BE2C (cell line): ENCODE measurements at places on chromosomes 1 and 21.

GRCh38 chr1:65813956-65814355, 21.3 kb downstream of the PDE4B start:
- DNase-seq: peak; percentile 4

- DNase-seq: no peak
These were observed 2.3 kb downstream of the ANP32E start for GRCh38 chr1:150233359-150234308.

- DNase-seq: no peak
These were observed 9.7 kb upstream of the FTCD start for GRCh38 chr21:46165098-46165497.

- DNase-seq: no peak
These were observed 3.5 kb upstream of the LRRC38 start for GRCh38 chr1:13517193-13517812.

DNA sequence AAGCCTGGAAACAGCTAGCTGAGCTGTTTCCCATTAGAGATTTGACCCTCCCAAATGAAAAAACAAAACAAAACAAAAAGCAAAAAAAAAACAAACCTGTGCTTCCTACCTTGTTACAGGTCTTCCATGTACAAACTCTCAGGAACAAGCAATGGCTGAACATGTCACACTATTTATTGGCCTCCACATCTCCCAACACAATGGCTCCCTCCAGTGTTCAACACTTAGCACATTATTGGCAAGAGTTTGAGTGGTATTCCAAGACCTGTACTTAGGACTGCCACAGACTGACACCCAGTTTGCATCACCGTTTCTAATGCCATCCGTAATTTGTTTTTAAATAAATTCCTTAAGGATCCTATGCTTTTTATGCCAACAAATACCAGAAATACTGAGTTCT, 195.0 kb upstream of the OLFM3 start:
- DNase-seq: peak; percentile 59

DNA sequence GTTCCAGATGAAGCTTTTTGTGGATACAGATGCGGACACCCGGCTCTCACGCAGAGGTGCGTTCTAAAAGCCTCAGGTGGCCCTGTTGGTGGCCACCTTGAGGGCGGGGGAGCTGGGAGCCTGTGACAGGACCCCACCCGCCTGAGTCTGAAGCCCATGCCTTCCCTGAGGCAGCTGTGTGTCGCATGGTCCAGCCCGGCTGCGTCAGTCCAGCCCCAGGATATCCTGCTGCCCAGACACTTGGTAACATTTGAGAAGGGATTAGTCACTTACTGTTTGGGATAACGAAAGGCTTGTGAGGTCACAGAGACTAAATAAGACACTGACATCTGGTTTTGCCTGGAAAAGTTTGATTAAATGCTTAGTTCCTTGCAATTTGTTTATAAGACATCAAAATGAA, 68.9 kb downstream of the UCK2 start:
- no peak for DNase-seq

GRCh38 chr1:229410692-229411433, 23.0 kb downstream of the ACTA1 start:
- peak; percentile 96 for DNase-seq

GRCh38 chr1:19272064-19272463, 16.5 kb downstream of the AKR7A3 start:
- no peak for DNase-seq

- DNase-seq: no peak
These were observed 33.0 kb upstream of the IL20 start for GRCh38 chr1:206832352-206832880.

DNA sequence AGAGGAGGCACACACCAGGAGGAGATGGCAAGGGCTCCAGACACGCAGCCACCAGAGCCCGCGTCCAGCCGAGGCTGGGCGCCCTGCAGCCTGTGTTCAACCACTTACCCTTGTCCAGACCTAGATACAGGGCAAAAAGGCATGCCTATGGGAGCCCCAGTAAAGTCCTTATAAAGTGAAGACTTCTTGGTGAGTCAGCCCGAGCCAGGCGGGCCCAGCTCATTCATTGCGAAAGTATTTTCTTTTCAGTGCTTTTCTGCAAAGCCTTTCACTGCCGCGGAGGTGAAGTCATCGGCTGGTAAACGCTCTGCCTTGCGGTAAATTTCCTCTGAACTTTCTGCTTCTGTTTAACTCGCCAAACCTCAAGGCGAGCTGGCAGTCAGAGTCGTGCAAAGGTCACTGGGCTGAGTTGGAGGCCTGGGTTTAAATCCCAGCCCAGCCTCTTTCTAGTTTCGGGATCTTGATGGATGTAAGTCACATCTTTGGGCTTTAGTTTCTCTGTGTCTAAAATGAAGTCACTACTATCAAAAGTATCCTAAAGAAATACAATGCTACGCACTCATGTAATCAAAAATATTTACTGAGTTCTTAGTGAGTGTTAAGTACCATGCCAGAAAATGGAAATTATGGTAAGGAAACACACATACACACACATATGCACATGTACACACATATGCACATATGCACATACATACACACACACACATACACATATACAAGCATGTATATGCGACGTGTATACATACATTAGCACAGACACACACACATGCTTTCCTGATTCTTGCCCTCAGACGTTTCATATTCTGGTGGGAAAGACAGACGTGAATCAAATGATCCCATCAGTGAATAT, 54.7 kb upstream of the IFFO2 start:
- no peak for DNase-seq

- DNase-seq: no peak
These were observed 6.1 kb upstream of the HEYL start for GRCh38 chr1:39645411-39646043.

DNA sequence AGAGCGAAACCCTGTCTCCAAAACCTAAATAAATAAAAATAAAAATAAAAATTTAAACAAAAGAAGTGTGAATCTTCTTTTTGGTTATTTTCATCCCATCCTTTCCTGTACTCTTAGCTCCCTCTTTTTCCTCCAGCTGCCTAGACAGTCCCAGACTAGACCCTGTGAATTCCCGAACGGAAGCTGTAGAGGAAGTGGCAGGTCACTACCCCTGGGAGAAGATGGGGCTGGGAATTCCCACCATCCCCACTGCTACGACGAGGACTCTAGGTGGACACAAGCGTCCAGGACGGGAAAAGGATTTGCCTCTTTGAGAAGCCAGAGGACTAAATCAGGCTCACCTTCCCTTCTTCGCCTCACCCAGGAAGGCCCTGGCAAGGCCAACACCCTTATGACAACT, 12.6 kb downstream of the RHBDL2 start:
- no peak for DNase-seq

DNA sequence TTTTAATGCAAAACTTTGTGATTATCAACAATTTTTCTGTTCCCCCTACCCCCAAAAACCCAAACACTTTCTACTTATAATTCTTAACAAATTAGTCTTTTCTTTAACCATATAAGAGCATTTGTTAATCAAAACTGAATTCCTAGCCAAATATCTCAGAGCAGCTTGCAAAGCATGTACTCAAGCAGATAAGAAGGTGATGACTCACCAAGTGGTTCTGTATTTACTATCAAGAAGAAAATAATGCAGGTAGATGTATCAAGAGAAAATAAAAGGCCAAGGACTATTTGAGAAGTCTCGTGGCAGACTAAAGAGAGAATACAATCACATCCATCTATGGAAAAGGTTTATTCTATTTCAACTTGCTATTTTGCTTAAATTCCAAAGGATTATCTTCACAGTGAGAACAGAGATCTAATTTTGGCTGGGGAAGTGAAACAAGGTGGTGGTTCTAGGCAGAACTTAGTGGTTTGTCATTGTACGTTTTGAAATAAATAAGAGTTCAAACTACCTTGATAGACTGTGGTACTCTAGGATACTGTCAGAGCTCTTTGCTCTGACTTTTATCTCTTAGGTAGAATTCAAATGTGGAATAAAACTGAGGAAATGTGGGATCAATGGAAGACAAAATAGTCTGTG, 94.7 kb upstream of the NRIP1 start:
- DNase-seq: no peak

GRCh38 chr1:49052102-49052501, 275.4 kb upstream of the BEND5 start:
- peak; percentile 74 for DNase-seq

DNA sequence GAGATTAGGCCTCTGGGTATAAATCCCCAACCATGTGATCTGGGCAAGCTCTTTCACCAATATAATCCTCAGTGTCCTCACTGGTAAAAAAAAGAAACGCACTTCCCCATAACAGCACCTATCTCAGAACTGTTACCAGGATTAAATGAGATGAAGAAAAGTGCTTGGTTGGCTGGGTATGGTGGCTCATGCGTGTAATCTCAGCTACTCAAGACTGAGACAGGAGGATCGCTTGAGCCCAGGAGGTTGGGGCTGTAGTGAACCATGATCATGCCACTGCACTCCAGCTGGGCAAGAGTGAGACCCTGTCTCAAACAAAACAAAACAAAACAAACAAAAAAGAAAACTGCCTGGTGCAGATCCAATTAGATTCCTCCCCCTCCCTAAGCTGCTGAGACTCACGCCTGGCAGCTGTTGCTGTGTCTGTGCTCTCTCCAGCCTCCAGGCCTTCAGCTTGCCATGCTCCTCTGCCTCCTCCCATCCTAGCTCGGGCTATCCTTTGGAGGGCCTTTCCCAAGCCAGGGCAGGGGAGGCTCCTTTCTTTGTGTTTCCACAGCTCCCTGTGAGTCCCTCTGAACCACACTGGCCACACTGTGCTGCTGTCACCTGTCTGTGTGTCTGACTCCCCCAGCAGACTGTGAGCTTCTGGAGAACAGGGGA, 19.0 kb downstream of the CYB5RL start:
- DNase-seq: no peak

DNA sequence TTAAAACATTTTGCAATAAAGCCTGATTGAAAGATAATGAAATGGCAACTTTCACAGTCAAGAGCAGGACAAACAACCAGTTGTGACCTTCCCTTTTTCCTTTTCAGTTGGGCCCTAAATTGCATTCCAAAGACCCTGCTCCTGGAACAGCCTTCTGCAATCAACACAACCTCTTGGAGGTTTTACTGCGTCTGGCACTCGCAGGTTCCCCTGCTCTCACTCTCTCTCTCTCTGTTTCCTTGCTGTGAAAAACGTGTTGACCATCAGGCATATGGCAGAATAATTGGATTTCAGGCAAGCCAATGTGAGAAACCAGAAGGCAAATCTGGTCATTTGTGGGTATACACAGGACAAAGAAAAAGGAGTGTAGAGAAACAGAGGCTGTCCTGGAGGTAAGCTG, 23.2 kb downstream of the SLC44A5 start:
- no peak for DNase-seq

DNA sequence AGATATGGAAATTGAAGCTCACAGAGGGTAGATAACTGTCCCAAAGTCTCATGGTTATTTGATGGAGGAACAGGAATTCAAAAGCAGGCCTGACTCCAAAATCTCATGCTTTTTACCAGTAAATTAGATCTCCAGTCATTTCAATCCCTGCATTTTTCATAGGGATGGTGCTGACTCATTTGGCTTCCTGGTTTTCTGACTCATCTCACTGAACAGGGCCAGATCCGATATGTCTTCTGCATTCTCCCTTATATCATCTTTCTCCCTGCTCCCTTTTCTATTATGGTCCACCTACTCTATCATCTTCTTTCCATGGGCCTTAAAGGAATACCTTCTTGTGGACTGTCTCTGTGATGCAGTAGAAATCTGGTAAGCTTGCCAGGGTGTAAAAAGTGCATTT, 187.2 kb downstream of the FGGY start:
- DNase-seq: peak; percentile 12

DNA sequence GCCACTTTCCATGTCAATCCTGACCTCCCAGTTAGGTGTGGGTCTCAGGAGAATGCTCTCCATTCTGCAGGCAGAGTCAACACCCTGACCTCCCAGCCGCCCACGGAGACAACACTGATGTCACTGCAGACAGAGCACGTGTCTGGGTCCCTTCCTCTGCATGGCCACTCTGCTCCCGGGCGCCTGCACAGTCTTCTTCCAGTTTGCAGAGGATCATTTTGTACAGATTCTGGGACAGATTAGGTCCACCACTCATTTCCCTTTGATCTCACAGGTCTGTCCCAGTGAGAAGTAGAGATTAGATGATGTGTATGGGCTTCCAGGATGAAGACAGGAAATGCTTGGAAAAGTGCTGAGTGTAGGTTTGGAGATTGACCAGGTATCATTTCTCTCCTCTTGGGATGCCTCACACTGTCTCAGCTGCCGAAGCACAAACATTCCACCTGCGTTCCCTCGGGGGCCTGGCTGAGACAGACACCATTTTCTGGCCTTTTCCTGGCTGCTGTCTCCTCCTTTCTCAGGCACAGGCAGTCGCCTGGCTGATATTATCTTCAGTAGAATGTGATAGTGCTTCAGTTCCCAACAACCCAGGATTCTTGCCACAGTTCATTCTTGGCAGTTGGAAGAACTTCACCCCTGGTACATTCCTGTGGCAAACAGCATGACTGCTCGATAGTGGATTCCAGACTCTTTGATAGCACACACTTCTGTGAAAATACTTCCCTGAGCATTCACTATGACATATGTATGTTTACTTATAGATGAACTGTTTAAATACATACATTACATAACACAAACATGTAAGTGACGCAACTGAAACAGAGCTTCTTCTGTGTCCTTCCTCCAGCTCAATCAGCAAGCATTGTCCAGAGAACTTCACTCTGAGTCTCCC, 7.9 kb downstream of the MYBPHL start:
- peak; percentile 65 for DNase-seq

DNA sequence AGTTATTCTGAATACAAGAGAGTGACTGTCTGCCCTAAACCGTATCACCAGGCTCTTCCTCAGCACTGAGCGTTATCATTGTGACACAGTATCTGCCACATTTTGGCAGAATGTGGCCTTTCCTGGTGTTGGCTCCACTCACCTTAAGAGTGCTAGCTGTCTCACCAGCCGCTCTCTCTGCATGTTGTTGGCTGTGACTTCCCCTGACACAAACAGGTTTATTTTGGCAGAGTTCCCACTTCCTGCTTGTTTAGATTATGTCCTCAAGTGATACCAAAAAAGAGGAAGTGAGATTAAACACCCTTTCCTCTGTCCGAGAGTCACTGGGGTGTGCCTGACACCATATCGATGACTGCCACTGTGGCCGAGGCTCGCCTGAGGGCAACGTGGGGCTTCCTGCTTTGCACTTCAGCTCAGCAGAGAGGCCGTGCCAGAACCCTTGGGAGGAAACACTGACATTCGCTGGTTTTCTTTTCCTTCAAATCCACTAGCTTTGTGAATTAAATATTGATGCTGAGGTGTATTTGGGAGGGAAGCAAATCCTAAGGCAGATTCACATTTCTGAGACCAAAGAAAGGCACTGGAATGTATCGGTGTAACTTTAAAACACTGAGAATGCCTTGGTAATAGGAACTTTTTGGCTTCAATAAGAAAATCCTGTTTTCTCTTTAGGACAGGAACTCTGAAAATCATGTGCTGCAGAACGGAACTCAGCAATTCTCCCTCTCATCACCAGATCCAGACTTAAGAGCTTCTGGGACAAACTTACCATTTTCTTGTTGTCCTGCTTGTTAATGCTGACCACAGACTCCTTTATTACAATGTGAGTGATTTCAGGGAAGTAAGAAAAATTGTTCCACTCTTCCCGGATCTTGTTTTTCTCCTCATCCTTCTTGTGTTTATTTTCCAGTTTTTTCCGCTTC, 102.1 kb downstream of the JAK1 start:
- no peak for DNase-seq

- DNase-seq: no peak
These were observed 9.4 kb upstream of the SAMD11 start for GRCh38 chr1:914131-914890.
